ENCODE measurements at places on chromosomes 7 and 10.

DNA sequence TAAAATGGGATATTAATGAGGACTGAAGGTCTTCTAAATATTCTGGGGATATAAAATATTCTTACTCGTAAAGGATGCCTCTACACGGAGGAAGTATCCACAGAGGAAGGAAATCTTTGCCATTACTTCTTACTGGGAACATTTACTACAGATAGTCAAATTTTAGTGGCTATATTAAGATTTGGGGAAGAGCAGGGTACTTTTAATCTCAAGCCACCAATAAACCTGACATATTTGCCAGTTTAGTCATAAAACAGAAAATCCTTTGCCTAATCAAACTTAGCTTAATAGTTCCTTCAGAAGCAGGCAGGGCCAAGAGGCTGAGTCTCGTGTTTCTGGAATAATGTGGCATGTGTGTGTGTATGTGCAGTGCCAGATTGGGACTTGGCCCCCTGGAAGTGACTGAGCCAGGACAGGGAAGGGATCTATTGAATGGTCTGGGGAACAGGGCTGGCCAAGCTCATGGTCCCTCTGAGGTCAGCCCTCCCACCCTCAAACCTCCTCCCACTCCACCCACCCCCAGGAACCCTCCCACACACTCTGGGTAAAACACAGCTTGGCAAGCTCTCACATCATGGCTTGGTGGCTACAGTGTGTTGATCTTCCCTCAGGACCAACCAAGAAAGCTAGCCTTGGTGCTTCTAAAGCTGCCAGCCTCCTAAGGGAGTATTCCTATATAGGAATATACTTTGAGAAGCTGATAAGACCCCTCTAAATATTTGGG, 1.6 kb upstream of the PIK3CG start:
- DNase-seq = no peak

- no peak for DNase-seq
These were observed 168.1 kb downstream of the GALNT17 start for GRCh38 chr7:71300086-71300485.

- no peak for DNase-seq
These were observed 31.6 kb downstream of the TRIM8 start for GRCh38 chr10:102675666-102676533.

GRCh38 chr7:65269150-65269856, 104.4 kb upstream of the ZNF92 start:
- peak; percentile 96 for DNase-seq

Measured in iPS DF 6.9 (cell line).